Astrocyte of the hippocampus (primary cell): ENCODE measurements at places on chromosomes 5 and 9.

GRCh38 chr5:16160706-16161105 is 18.9 kb downstream of the MARCHF11 start:
- DNase-seq: peak; percentile 71

DNA sequence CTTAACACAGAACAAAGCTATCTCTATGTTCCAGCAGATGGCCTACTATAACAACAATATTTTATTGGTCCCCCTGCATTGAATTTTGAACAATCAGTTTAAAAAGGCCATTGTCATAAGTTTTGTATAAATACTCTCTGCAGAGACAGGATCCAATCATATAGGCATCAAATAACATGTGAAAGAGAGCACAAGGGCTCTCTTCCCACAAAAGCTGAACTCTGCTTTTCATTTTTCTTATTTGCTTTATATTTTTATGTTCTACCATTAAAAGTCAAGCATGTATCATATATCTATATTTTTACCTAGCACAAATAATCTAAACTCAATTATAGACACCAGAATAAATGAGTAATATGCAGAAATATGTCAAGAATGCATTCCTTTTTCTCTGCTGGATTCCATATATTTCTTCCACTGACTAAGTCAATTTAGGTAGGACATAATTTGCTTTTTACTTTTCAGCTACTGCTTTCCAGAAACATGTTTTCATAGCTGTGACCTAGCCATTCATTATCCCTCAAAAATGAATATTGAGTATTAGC is 143.6 kb downstream of the CDH9 start:
- peak; percentile 6 for DNase-seq

GRCh38 chr5:124824637-124825158 is 78.3 kb upstream of the ZNF608 start:
- DNase-seq: peak; percentile 67

- DNase-seq: peak; percentile 55
These were observed 171.1 kb upstream of the TLX3 start for GRCh38 chr5:171137768-171138525.

DNA sequence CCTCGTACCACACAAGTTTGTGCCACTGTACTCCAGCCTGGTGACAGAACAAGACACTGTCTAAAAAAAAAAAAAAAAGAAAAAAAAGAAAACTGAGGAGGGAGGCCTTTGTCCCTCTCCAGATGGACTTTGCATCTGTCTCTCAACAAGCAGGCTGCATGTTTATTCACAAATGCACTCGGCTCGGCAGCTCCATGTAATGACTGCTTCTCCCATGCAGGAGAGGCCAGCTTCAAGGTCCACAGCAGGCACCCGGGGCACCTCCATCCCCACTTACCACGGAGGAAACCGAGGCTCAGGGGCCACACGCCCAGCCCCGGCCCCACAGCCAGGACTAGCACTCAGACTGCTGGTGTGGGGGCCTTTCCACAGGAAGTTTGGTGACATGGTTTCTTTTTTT is 13.1 kb upstream of the NCS1 start:
- DNase-seq: no peak

DNA sequence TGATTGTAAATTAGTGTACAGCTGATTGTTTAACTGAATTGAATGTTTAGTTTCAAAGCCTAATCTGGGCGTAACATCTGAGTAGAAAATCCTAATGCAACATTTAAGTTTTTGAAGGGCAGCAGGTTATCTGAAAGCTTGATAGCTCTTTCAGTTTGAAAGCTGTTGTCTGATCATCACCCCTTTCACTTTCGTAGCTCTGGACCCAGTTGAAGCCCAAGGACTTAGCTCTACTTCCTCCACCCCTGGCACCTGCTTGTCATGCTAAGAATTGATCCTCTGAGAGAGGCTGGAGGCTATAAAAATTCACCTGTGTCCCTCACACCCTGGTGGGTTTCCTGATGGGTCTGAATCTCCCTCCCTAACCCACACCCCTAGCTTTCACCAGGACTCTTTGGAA is 86.0 kb downstream of the ZFAND5 start:
- no peak for DNase-seq

GRCh38 chr5:148864113-148864841 is 37.9 kb downstream of the ADRB2 start:
- no peak for DNase-seq

- peak; percentile 22 for DNase-seq
These were observed 10.3 kb downstream of the GBGT1 start for GRCh38 chr9:133153227-133154096.

DNA sequence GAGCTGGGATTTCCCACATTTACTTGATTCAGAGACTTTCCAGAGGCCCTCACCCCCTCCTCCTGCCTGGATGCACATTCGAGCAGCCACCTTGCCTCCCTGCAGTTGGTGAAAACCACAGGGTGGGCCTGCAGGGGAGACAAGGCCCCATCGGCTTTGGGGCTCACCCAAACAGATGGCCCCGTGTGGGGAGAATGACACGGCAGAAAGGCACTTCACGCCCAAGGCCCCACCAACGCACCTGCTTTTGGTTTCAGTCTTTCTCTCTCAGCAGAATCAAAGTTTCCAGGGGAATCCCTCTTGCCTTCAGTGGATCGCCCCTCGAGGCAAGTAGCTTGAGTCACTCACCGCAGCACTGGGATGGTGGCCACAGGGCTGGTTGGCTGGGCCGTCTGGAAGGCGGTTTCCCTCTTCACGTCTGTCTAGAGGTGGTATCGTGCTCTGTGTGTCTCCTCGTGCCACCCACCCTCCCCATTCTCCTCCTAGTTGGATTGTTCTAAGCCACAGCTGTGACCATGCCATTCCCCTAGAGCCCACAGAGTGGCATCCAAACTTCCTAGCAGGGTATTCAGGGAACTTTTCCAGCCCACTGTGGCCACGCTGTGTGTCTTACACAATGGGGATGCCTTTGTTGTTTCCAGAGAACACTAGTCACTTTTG is 31.8 kb downstream of the SEC61B start:
- DNase-seq: no peak

DNA sequence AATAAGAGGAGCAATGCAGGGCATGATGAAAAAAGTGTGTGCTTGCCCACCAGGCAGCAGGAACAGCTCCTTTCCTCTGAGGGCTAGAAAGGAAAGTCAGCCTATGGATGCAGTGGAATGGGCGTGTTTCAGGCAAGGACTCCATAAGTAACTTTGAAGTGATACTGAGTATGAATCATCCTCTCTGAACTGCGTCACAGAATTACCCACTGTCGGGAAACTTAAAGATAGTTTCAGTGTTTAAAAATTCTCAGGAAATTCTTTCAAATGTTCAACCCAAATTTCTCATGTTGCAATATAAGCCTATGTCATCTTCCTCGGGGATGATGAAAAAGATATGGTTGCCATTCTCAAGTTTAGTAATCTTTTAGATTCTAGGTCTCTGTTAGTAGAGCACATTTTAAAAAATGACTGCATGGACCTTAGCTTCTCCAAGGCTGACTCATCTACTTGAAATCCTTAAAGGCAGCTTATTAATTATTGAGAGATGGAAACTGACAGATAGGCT is 27.7 kb downstream of the PTCD2 start:
- DNase-seq: peak; percentile 54

DNA sequence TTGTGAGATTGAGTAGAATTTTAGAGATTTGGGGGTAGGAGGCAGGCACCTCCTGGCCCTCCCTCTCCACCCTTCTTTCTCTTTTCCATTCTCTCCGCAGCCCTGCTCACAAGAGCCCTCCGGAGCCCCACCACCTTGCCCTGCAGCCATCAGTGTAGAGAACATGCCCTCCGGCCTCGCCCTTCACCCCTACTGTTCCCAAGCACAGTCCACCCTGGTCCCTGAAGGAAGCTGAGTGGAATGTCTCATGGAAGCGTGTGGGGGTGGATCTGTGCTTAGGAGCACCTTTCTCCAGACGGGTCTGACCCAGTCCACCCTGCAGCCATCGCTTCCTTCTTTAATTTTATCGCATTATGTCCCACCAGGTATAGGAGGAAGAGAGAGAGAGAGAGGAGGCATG is 267.1 kb downstream of the NSG2 start:
- no peak for DNase-seq

GRCh38 chr9:278651-279050 is 64.0 kb downstream of the DOCK8 start:
- DNase-seq: no peak

GRCh38 chr5:80181618-80182211 is 74.1 kb downstream of the SERINC5 start:
- DNase-seq: peak; percentile 80

DNA sequence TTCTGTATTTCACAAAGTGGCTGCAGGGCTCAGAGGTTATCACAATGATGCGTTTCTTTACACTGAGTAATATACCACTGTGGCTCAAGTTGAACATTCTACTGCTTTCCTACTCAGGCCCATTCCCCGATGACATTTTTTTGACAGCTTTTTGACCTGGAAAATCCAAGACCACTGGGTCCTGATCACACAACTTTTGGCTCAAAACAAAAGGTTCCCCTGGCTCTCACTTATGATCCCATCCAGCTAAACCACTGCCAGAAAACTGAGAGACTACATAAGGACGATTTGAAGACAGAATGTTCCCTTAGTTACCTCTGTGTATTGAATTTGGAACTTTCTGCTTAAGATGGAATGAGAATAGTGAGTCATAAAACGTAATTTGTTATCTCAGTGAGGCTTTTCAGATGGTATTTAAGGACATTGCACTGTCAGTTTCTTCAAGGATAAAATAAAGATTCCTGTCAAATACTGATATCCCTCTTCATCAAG is 78.0 kb upstream of the FBXL7 start:
- DNase-seq: peak; percentile 4

DNA sequence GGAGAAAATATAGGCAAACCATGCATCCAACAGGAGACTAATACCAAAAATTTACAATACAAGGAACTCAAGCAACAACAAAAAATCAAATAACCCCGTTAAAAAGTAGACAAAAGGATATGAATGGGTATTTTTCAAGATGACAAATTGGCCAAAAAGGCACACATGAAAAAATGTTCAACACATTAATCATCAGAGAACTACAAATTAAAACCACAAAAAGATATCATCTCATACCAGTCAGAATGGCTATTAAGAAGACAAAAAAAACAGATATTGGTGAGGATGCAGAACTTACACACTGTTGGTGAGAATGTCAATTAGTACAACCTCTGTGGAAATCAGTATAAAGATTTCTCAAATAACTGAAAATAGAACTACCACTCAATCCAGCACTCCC is 35.0 kb downstream of the TEX10 start:
- DNase-seq: no peak

GRCh38 chr5:60535198-60535597 is 164.8 kb downstream of the DEPDC1B start:
- no peak for DNase-seq

GRCh38 chr5:120621339-120621738 is 157.2 kb downstream of the PRR16 start:
- no peak for DNase-seq

- DNase-seq: peak; percentile 84
These were observed at the start of gene OLFML2A for GRCh38 chr9:124776954-124777648. Gene OLFML2A, plus strand, starts transcription at chr9:124777133. Its CDS starts 138 bp downstream, at chr9:124777271.

DNA sequence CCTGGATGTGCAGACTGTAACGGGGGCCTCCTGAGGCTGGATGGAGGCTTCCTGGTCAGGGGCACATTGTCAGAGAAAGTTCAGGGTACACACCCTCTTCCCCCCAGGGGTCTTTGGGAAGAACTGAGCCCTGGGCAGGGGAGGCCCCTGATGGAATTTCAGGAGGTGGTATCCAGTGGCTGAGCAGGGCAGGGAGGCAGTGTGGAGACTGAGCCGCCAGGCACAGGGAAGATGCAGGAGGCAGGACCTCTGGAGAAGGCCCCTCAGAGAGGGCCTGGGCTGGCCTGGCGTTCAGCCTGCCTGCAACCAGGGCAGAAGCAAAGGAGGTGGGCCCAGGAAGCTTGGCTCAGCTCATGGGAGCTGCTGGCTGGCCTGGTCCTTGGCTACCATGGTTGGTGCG is 53.5 kb downstream of the GTF3C4 start:
- DNase-seq: no peak
